ENCODE measurements at places on chromosomes 16 and 17. TPM values are rescaled to one million over a fixed set of nuclear protein-coding genes. Genes with fewer than 3 reads are reported as not detected.

UTP4 gene
- total RNA-seq, result 10.6 TPM

TBC1D3G gene
- total RNA-seq, result not detected

ACSM5 gene
- total RNA-seq, result not detected

TCAP gene
- total RNA-seq, result 0.34 TPM

NRN1L gene
- total RNA-seq, result not detected

EPX gene
- total RNA-seq, result not detected

TMIGD1 gene
- total RNA-seq, result not detected

HOXB1 gene
- total RNA-seq, result not detected

SMPD3 gene
- 0.09 TPM for total RNA-seq

MYH1 gene
- not detected for total RNA-seq

CES1 gene
- 0.60 TPM for total RNA-seq

GLG1 gene
- 141 TPM for total RNA-seq

BCKDK gene
- 10.4 TPM for total RNA-seq

CACNG4 gene
- not detected for total RNA-seq

TSPAN10 gene
- total RNA-seq, result 3.3 TPM

UMOD gene
- not detected for total RNA-seq

ASPA gene
- total RNA-seq, result 3.3 TPM

KAT2A gene
- 5.6 TPM for total RNA-seq

PIPOX gene
- 2.2 TPM for total RNA-seq

HBA2 gene
- total RNA-seq, result not detected

DDX5 gene
- total RNA-seq, result 296 TPM

CLEC18A gene
- under 0.01 TPM for total RNA-seq

OXLD1 gene
- total RNA-seq, result 37.0 TPM

AGRP gene
- not detected for total RNA-seq

SLC46A1 gene
- 4.0 TPM for total RNA-seq

SPN gene
- total RNA-seq, result under 0.01 TPM

ADAD2 gene
- not detected for total RNA-seq

ERN1 gene
- 7.8 TPM for total RNA-seq

NLRC3 gene
- under 0.01 TPM for total RNA-seq

PIK3R6 gene
- not detected for total RNA-seq

OR4D1 gene
- total RNA-seq, result not detected

CDR2L gene
- total RNA-seq, result 6.4 TPM

MAPT gene
- 0.60 TPM for total RNA-seq

TVP23A gene
- not detected for total RNA-seq

DECR2 gene
- 3.7 TPM for total RNA-seq

FAHD1 gene
- total RNA-seq, result 76.8 TPM

HAS3 gene
- total RNA-seq, result 0.69 TPM

ABCA10 gene
- 5.2 TPM for total RNA-seq
